K562 (cell line): ENCODE measurements at places on chromosomes 16 and 17.
A peak's percentile ranks its signal among the peaks of the same experiment; 100 is the strongest.

- DNase-seq, result no peak
Measured at GRCh38 chr16:70597135-70597835, 49.1 kb upstream of the IL34 start.

GRCh38 chr17:39787743-39788484 lies 50.2 kb downstream of the GRB7 start:
- no peak for DNase-seq

GRCh38 chr17:63631062-63631461 lies 8.8 kb downstream of the MAP3K3 start:
- DNase-seq, result no peak

- DNase-seq, result no peak
Measured at GRCh38 chr17:54172985-54173316, 350.2 kb downstream of the KIF2B start.

- DNase-seq, result no peak
Measured at GRCh38 chr16:47234-47633, 6.2 kb downstream of the POLR3K start.

GRCh38 chr16:23836404-23837311 lies 875 bp downstream of the PRKCB start:
- DNase-seq, result peak; percentile 71

DNA sequence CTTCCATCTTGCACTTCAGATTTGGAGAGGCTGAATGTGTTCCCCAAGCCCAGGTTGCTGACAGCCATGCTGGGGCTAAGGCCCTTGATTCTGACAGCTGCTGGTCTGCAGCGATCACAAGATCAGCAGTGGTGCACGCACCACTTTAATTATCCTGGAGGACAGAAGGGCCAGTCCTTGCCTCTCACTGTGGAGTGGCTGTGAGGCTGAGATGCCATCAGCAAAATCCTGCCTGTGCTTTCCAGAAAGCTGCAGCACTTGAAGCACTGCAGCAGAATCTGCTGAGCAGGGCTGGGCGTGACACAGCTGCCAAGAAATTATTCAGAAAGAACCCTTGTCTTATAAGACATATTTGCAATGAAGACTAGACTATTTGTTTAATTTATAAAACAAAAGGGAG lies 37.1 kb downstream of the NUP93 start:
- DNase-seq, result no peak

DNA sequence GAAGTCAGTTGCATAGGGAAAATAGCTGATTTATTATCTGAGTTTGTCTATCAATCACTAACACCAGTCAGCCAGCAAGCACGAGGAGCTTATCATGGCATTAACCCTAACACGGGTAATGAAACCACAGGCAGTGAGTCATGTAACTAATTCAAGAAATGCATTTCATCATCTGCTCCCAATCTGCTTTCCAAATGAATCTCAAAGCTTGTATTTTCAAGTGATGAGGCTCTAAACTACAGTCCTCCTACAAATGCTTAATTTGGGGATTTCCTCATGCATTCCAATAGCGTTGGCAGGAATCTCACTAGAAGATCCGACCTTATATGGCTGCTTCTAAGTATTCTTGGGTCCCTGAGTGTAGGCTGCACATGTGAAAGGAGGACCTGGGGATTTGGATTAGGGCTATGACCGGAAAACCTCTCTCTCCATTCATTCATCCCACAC lies 118.4 kb upstream of the HSBP1 start:
- DNase-seq, result no peak

GRCh38 chr17:55350825-55351205 lies 70.8 kb downstream of the MMD start:
- no peak for DNase-seq

- DNase-seq, result peak; percentile 46
Measured at GRCh38 chr17:48513097-48513496, 17.7 kb downstream of the HOXB1 start.

DNA sequence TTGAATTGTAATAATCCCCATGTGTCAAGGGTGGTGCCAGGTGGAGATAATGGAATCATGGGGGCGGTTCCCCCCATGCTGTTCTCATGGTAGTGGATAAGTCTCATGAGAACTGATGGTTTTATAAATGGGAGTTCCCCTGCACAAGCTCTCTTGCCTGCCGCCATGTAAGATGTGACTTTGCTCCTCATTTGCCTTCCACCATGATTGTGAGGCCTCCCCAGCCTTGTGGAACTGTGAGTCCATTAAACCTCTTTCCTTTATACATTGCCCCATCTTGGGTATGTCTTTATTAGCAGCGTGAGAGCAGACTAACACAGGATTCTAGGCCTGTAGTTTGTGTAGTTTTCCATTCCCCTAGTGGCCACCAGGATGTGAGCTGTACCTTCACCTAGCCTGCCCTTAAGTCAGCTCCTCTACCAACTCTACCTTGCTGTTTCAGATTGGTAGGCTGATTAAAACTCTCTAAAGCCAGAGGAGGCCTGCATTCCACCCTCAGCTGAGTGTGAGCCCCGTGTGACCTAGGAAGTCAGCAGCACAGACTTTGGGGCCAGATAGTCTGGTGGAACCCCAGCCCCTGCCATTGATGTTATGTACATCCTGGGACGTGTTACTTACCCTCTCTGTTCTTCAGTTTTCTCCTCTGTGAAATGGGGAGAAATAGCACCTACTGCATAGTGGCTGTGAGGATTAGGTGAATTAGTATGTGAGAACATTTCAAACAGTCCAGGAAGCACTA lies 252.4 kb upstream of the CACNG5 start:
- DNase-seq, result no peak
